Left lobe of liver (tissue), 2 donors: ENCODE measurements at places on chromosomes 1 and 21. TPM values are rescaled to one million over a fixed set of nuclear protein-coding genes. Genes with fewer than 3 reads are reported as not detected.

DNA sequence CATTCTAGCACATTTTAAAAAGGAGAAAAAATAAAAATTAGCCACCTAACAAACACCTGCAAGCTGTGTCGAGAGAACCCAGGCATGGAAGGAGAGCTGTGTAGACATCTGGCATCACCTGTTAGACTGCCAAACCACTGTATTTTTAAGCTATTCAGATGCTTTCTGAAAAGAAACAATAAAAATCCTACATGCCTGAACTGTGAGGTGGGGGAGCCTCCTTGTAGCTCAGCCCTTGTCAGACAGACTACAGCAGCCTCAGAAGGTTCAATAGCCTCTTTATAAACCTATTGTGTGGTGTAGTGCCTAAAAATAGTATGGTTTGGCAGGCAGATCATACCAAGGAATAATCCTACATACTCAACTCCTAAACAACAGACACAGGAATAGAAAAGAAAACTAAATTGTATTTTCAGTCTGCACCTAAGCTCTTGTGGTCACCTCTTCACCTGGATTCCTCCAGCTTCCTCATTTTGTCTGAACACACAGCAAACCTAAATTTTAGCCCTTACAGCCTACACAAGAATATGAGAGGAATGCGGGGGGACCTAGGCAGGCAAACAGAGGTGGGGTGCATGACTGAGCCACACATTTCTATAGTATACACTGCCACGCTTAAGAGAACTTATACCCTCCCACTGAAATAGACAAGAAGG is 67.0 kb downstream of the SIPA1L2 start:
- DNase-seq = no peak

- DNase-seq = no peak
These were observed 275.8 kb downstream of the TGFB2 start for GRCh38 chr1:218620956-218621355.

DNA sequence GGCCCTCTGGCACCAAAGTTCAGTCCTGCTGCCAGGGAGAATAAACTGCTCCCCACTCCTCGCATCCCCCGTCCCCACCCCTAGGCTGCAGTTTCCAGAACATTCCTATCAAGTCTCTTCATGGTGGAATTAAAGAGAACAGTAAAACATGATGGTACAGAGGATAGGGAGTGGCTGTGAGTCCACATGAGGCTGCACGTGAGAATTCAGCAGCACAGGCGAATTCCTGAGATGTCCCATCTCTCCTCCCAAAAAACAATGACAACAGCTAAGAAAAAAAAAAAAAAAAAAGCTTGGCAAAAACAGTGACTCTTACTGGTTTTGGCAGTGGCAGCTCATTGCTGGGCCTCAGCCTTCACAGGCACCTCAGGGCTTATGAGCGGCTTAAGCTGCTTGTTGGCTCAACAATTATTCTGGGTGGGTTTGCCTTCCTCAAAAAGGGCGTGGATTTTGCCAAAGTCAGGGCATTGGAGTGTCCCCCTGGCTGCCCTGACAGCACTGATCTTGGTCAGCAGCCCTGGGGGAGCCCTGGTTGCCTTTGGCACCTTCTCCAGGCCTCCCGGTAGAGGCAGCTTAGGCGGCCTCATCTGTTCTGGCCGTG is 5.7 kb upstream of the IFFO2 start:
- DNase-seq = no peak

DNA sequence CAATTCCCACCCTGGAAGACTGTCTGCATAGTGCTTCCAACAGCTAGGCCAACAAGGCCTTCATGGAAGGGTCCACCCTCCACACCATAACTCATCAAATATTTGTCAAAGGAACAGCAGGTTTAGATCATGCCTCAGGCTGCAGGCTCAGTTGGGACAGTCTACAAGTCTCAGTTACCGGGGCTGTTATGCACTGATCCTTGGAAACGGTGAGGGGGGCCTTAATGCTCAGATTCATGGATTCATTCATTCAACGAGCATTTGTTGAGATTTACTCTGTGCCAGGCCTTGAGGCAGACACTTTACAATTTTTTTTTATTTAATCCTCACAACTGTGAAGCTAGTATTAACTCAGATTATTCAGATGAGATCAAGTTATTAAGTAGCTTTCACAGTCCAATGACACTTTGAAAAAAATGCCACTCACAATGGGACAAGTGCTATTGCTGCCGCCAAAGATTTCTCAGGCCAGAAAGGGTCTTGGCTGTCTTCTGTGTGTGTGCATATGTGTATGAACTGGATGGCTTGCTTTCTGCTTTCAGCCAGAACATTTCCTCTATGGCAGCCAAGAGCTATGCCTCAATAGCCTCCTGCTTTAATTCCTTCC is 8.9 kb upstream of the C1orf216 start:
- DNase-seq = no peak

CASQ2 gene
- 0.13 TPM for total RNA-seq

TTC4 gene
- 8.3 TPM for total RNA-seq
